ENCODE measurements at places on chromosomes 3 and 15.

DNA sequence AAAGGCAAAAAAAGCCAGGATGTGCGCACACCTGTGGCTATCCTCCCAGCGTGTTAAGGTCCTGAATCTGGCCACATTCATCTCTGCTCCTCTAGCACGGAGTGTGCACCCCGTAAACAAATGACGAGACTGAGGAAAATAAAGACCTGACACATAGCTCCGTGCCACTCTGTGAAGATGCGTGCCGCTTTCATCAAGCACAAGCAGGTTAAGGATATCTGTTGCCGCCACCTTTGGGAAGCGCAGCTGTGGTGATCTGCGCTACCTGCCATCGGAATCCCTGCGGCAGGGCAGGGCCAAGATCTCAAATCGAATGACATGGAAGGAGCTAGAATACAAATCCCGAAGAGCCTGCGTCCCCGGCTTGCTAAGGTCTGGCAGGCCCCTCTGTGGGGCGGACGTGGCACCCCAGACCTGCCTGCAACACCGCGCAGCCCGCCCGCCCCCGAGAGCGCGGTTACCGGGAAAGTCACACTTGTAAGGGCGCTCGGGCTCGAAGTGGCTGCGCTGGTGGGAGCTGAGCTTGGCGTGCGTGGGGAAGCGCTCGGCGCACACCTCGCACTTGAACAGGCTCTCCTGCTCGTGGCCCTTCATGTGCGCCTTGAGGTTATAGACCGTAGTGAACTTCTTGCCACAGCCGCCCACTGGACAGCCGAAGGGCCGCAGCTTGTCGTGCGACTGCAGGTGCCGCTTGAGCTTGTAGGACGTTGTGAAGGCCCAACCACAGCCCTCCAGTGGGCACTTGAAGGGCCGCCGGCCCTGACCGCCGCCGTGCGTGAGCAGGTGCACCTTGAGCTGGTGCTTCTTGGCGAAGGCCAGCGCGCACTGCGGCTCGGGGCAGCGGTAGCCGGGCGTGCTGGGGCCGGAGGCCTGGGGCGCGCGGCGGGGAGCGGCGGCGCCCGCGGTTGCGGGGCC lies 936 bp downstream of the ZXDC start:
- DNase-seq: peak; percentile 53

DNA sequence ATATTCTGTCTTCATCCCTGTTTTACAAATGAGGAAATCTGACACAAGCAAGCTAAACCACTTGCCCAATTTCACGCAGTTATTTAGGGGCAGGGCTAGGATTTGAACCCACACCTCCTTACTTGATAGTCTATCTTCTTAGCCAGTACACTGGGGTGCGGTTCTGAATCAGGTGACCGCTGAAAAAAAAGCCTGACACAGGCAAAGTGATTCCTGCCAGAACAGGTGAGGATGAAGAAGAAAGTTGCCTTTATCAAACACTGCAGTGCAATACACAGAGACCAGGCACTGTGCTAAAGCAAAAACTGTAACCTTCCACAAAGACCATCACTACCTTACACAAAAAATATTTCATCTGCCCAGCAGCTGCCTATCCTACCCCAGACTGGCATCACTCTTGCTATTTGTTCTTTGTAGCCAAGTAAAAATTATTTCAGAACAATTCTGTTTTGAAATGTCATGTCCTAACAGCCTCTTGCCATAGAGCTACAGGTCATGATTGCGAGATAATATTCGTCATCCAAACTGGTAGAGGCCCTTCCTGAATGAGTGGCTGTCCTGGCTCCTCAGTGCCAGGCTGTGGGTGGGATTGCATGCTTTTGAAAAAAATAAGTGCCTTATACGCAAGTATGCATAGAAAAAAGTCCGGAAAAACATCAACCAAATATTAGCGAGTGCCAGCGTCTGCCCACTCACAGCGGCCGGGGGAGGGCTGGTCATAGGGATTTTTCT lies 142.3 kb upstream of the TPM1 start:
- DNase-seq: no peak

GRCh38 chr3:13345772-13346171 lies 74.3 kb downstream of the NUP210 start:
- DNase-seq: no peak

GRCh38 chr3:161268601-161269000 lies 47.5 kb downstream of the NMD3 start:
- no peak for DNase-seq

GRCh38 chr15:70414626-70415025 lies 316.9 kb upstream of the TLE3 start:
- no peak for DNase-seq

All from stimulated activated CD4-positive, alpha-beta T cell treated with anti-CD3 and anti-CD28 coated beads, Interleukin-2, amount 100 ng/mL, for 24 hours (primary cell).